ENCODE measurements at places on chromosomes 3 and 15.

- no peak for DNase-seq
- H3K27me3 ChIP-seq = no peaks in the 10 kb centered on the region
- no peak overlapping the region for H3K4me3 ChIP-seq
These were observed 377.0 kb downstream of the PLCL2 start for GRCh38 chr3:17261627-17262369.

- H3K4me1 ChIP-seq = no peaks in the 10 kb centered on the region
- H3K27ac ChIP-seq = no peak overlapping the region
- H3K36me3 ChIP-seq = no peaks in the 10 kb centered on the region
- no peaks in the 10 kb centered on the region for H3K27me3 ChIP-seq
- no peak overlapping the region for H3K4me3 ChIP-seq
- no peak for DNase-seq
These were observed 8.8 kb upstream of the B3GNT5 start for GRCh38 chr3:183244219-183244618.

DNA sequence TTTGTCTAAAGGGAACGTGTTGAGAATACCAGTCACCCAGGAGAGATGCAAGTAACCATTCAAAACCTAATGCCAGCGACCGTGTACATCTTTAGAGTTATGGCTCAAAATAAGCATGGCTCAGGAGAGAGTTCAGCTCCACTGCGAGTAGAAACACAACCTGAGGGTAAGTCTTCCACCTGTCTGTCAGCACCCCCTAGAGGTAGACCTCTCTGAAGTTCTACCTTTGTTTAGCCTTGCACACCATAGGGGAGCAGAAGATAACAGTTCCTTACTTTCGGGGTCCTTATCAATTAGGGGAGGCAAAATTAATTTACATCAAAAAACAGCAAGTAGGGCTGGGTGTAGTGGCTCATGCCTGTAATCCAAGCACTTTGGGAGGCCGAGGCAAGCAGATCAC is 124.4 kb downstream of the HCN4 start:
- DNase-seq = no peak
- H3K4me1 ChIP-seq = no peaks in the 10 kb centered on the region
- H3K27me3 ChIP-seq = no peaks in the 10 kb centered on the region
- H3K36me3 ChIP-seq = no peaks in the 10 kb centered on the region

DNA sequence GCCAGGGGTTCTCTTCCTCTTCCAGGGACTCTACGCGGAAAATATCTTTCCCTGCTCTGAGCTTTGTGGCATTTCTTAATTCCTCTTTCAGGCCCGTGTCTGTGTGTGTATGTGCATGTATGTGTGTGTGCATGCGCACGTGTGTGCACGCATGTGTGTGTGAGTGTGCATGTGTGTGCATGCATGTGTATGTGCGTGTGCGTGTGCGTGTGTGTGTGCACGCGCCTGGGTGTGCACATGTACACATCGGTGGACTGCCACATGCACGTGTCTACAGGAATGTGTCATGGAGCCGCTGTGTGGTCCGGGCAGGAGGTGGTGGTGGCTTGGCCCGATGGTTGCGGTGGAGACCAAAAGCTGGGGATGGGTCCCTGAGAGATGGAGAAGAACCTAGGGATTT is 133.0 kb downstream of the FBLN2 start:
- no peaks in the 10 kb centered on the region for H3K4me1 ChIP-seq
- H3K27me3 ChIP-seq = no peaks in the 10 kb centered on the region
- no peak overlapping the region for H3K27ac ChIP-seq
- H3K36me3 ChIP-seq = no peaks in the 10 kb centered on the region
- no peak overlapping the region for H3K4me3 ChIP-seq

DNA sequence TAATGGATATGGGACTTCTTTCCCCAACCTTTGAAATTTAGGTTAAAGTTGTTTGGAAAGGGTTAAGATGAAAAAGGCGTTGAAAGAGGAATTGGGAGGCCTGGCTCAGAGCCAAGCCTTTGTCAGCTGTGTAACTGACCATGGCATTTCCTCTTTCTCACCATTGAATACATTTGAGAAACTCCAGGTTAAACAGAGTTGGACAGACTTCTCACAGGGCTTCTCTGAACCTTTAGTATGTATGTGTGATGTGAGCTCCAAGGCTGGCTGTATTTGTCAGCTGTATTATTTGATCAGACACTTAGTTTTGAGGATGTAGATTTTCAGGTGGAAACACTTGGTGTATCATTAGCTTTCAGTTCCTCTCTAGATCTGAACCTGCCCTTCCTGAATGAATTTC is 136.4 kb upstream of the GOLGA6L4 start:
- no peaks in the 10 kb centered on the region for H3K36me3 ChIP-seq
- H3K27me3 ChIP-seq = no peaks in the 10 kb centered on the region
- H3K4me1 ChIP-seq = no peaks in the 10 kb centered on the region
- H3K27ac ChIP-seq = no peak overlapping the region
- no peak for DNase-seq
- H3K4me3 ChIP-seq = no peak overlapping the region

DNA sequence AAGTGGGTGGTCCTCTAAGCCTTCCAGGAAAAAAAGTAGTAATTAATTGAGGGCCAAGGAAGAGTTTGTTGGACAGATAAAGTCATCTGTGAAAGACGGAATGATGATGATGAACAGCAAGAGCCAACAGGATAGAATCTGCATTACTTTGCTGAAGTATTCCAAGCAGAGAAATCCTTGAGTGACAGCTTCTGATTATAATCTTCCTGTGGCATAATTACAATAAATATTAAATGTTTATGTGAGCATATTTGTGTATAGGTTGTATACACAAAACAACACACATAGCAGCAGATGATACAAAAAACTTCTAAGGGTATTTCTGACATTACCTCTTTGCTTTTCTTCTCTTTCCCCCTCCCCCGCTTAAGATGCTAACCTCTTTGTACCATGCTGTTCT is 147.6 kb downstream of the SPATA16 start:
- H3K27me3 ChIP-seq = no peaks in the 10 kb centered on the region
- H3K27ac ChIP-seq = no peak overlapping the region
- H3K36me3 ChIP-seq = no peaks in the 10 kb centered on the region
- no peak for DNase-seq
- no peaks in the 10 kb centered on the region for H3K4me1 ChIP-seq

- no peak overlapping the region for H3K27ac ChIP-seq
- DNase-seq = no peak
- peaks cover 12% of the 10 kb centered on the region for H3K27me3 ChIP-seq
- no peak overlapping the region for H3K4me3 ChIP-seq
These were observed 130.3 kb downstream of the NUP210 start for GRCh38 chr3:13289771-13290285.

- H3K27ac ChIP-seq = no peak overlapping the region
- no peaks in the 10 kb centered on the region for H3K27me3 ChIP-seq
- H3K4me3 ChIP-seq = no peak overlapping the region
- DNase-seq = no peak
- no peaks in the 10 kb centered on the region for H3K4me1 ChIP-seq
- no peaks in the 10 kb centered on the region for H3K36me3 ChIP-seq
These were observed 30.2 kb upstream of the MAGEF1 start for GRCh38 chr3:184741798-184742675.

- no peaks in the 10 kb centered on the region for H3K36me3 ChIP-seq
- no peaks in the 10 kb centered on the region for H3K4me1 ChIP-seq
- no peak overlapping the region for H3K27ac ChIP-seq
- peaks cover 45% of the 10 kb centered on the region for H3K27me3 ChIP-seq
These were observed 52.8 kb downstream of the IL12A start for GRCh38 chr3:160041465-160041864.

GRCh38 chr15:100820528-100820927 is 59.1 kb upstream of the ALDH1A3 start:
- H3K36me3 ChIP-seq = no peaks in the 10 kb centered on the region
- H3K4me1 ChIP-seq = no peaks in the 10 kb centered on the region
- H3K27ac ChIP-seq = no peak overlapping the region
- H3K27me3 ChIP-seq = no peaks in the 10 kb centered on the region
- no peak overlapping the region for H3K4me3 ChIP-seq

DNA sequence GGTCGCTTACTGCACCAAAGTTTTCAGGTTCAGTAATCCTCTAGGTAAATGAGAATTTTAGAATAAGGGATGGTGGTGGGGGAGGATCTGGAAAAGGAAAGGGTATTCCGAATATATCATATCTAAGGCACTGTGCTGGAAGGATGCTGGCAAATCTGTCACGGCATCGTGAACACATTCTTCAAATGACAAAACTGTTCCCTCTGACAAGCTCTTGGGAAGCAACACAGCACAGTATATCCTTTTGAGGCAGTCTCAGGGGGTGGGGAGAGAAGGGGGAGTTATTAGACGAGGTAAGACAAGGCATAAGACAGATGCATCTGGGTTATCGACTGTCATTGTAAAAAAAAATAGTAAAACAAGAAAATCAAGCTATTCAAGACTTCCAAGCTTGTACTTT is 289.6 kb upstream of the LRRN1 start:
- no peaks in the 10 kb centered on the region for H3K4me1 ChIP-seq
- no peak overlapping the region for H3K27ac ChIP-seq
- no peaks in the 10 kb centered on the region for H3K36me3 ChIP-seq

DNA sequence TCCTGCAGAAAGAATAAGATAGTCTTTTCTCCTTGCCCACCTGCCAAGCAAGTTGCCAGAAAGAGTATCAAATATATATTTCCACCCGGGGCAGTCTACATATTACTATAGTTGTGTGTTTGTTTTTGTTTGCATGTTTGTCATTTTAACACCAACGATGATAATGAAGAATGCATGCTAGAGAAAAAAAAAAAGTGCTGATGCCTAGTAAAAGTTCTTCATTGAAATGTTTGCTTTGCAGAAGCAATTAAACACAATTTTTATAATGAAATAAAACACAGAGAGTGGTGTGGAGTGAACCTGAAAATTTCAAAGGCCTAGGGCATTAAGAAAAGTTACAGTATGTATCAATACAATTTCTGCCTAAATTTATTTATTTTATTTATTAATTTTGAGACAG is 2.5 kb upstream of the PCLAF start:
- H3K36me3 ChIP-seq = no peaks in the 10 kb centered on the region
- H3K27me3 ChIP-seq = no peaks in the 10 kb centered on the region
- DNase-seq = no peak
- H3K27ac ChIP-seq = no peak overlapping the region

DNA sequence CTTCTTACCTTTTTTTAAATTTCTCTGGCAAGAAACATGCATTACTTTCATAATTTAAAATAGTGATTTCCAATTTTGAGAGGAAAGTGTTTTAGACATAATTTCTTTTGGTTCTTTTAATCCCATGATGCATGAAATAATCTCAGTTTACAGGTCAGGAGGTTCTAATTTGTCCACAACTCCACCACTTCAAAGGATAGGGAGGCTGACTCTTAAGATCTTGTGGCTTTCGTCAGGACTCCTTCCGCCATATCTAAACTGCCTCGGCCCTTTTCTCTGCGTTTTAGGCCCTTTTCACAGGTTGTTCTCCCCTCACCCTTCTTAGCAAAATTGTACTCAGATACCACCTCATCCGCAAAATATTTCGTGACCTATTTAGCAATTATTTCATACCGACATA is 8.0 kb downstream of the DYNC1LI1 start:
- peaks cover 4% of the 10 kb centered on the region for H3K36me3 ChIP-seq
- H3K27ac ChIP-seq = no peak overlapping the region
- no peak for DNase-seq
- H3K27me3 ChIP-seq = no peaks in the 10 kb centered on the region

- H3K4me3 ChIP-seq = no peak overlapping the region
- no peak for DNase-seq
- no peaks in the 10 kb centered on the region for H3K4me1 ChIP-seq
- no peak overlapping the region for H3K27ac ChIP-seq
These were observed 30.3 kb downstream of the ABHD2 start for GRCh38 chr15:89118481-89118989.

GRCh38 chr3:169668957-169669741 is 5.6 kb upstream of the MECOM start:
- H3K4me3 ChIP-seq = peak overlapping the region; percentile 25
- H3K4me1 ChIP-seq = peaks cover 18% of the 10 kb centered on the region
- H3K36me3 ChIP-seq = no peaks in the 10 kb centered on the region
- peaks cover 59% of the 10 kb centered on the region for H3K27me3 ChIP-seq

GRCh38 chr15:73754461-73754860 is 1.3 kb upstream of the INSYN1 start:
- H3K27me3 ChIP-seq = peaks cover 65% of the 10 kb centered on the region
- no peaks in the 10 kb centered on the region for H3K36me3 ChIP-seq
- no peaks in the 10 kb centered on the region for H3K4me1 ChIP-seq
- no peak overlapping the region for H3K4me3 ChIP-seq
- DNase-seq = no peak

GRCh38 chr3:150480877-150481276 is 65.4 kb downstream of the SERP1 start:
- H3K36me3 ChIP-seq = no peaks in the 10 kb centered on the region
- H3K4me1 ChIP-seq = no peaks in the 10 kb centered on the region
- H3K27me3 ChIP-seq = no peaks in the 10 kb centered on the region
- H3K27ac ChIP-seq = no peak overlapping the region
- DNase-seq = no peak

- no peak overlapping the region for H3K27ac ChIP-seq
- DNase-seq = no peak
- no peak overlapping the region for H3K4me3 ChIP-seq
- peaks cover 9% of the 10 kb centered on the region for H3K36me3 ChIP-seq
These were observed 31.9 kb downstream of the SNRPN start for GRCh38 chr15:24986653-24987052.

- peaks cover 2% of the 10 kb centered on the region for H3K27me3 ChIP-seq
- no peak overlapping the region for H3K27ac ChIP-seq
- H3K4me3 ChIP-seq = no peak overlapping the region
- H3K4me1 ChIP-seq = no peaks in the 10 kb centered on the region
These were observed 8.6 kb downstream of the PTPRG start for GRCh38 chr3:61569856-61570580.

- no peak overlapping the region for H3K4me3 ChIP-seq
- DNase-seq = no peak
- H3K27me3 ChIP-seq = no peaks in the 10 kb centered on the region
- peaks cover 17% of the 10 kb centered on the region for H3K4me1 ChIP-seq
- H3K36me3 ChIP-seq = no peaks in the 10 kb centered on the region
These were observed 461.8 kb downstream of the RAP2B start for GRCh38 chr3:153623834-153624233.

DNA sequence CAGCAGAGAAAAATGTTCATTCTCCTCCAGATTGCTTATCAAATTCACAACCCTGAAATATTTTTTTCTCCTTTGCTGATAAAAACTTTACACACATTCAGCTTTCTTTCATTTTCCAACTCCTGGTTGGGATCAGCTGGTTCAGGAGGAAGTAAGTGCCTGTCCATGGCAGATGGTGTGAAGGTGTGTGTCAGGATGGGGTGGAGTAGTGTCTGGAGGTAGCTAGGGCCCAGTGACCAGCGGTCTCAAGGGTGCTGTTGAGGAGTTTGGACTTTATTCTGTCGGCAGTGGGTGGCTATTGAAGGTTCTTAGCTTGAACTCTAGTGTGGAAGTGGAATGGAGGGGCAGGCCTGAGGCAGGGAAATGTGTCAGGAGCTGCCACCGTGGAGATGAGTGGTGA is 46.9 kb upstream of the PTPN23 start:
- no peaks in the 10 kb centered on the region for H3K4me1 ChIP-seq
- no peak overlapping the region for H3K27ac ChIP-seq
- H3K27me3 ChIP-seq = no peaks in the 10 kb centered on the region
- peaks cover 73% of the 10 kb centered on the region for H3K36me3 ChIP-seq
- no peak for DNase-seq
- no peak overlapping the region for H3K4me3 ChIP-seq

- H3K4me1 ChIP-seq = peaks cover 12% of the 10 kb centered on the region
- H3K27me3 ChIP-seq = no peaks in the 10 kb centered on the region
- H3K27ac ChIP-seq = peak overlapping the region; percentile 67
- DNase-seq = no peak
- H3K36me3 ChIP-seq = no peaks in the 10 kb centered on the region
These were observed 15.9 kb upstream of the COPG1 start for GRCh38 chr3:129233538-129233937.

Measured in thymus (tissue), 14 donors.